ENCODE measurements at places on chromosomes 5 and 9. TPM values are rescaled to one million over a fixed set of nuclear protein-coding genes. Genes with fewer than 3 reads are reported as not detected.

SPATA31D4 gene
- not detected for total RNA-seq

HMMR gene
- total RNA-seq, result 3.5 TPM

DNA sequence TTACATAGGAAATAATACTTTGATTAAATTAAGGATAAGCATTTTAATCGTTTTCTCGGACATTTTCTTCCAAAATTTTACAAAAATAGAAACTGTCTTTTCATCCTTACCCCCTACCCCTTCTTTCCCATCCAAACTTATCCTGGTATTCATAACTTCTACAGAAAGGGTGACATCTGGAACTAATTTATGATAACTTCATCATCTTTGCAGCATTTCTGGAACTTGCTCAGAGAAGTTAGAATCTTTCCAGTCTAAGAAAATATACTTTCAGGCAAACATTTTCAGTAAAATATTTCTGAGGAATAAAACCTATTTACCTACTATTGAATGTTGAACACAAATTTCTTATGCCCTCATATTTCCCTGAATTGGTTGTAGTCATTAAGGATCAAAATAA, 309.0 kb downstream of the MAN2A1 start:
- no peak for DNase-seq

MAMDC4 gene
- total RNA-seq, result 3.4 TPM

- no peak for DNase-seq
Measured at GRCh38 chr9:128169925-128170324, 9.9 kb downstream of the BBLN start.

CCT5 gene
- 151 TPM for total RNA-seq

CCNI2 gene
- 2.0 TPM for total RNA-seq

VPS13A gene
- total RNA-seq, result 50.5 TPM

DNA sequence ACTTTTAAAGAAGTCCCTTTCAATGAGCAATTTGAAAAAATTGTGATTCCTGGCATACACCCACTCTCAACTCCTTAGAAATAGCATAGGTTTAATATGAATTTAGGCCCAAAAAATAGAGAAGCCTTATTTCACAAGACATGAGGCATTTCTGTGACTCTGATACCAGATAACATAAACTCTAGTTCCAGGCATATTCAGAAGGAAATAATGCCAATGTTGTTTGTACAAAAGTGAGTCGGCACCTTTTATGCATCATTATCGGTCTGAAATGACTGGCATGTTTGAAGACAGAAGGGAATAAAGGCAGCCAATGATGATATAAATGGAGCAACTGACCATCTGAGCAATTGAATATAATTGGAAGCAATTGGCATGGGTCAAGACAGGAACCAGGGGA, 19.4 kb upstream of the RECK start:
- no peak for DNase-seq

GRCh38 chr5:35971186-35971877, 19.9 kb downstream of the UGT3A1 start:
- DNase-seq, result no peak

GRCh38 chr5:156934450-156935211, 28.4 kb downstream of the TIMD4 start:
- DNase-seq, result no peak

GRCh38 chr5:39578887-39579497, 154.2 kb upstream of the DAB2 start:
- no peak for DNase-seq

CRHBP gene
- 2.3 TPM for total RNA-seq
